ENCODE measurements at places on chromosomes 6 and 20.

DNA sequence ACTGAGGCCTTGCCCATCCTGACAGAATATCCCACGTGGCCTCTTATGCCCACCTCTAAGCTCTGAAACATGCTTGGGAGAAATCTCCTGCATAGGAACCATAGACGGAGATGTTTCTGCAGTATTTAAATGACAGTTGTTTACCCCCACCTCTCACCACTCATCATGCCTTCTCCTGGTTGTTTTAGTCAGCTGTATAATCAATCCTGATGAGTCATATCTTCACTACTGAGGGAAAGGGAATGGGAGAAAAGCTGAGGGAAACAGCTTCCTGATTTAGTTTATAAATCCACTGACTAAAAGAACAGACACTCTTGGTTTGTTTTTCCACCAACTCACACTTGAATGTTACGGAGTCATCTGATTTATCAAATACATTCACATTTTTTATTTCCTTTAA, 113.2 kb upstream of the TENT5A start:
- DNase-seq = no peak

DNA sequence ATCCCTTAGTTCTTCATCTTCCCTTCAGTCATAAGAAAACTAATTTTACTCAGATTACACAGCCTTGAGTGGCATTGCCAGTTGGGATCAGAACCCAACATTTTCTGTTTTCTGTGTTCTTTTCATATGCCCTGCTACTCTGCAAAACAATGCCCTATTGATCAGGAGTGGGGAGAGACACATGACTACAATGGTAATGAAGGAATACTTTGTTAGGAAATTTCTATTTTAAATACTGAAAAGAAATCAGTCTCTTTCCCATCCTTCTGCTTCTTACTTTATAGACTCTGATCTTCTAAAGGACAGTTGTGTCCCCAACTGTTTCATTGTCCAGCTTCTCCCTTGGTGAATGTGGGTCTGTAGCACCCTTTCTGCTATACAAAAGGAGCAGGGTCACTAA, 5.5 kb upstream of the PKIB start:
- DNase-seq = no peak

- DNase-seq = no peak
These were observed 323.0 kb downstream of the ESR1 start for GRCh38 chr6:152130441-152130840.

- no peak for DNase-seq
These were observed 416.6 kb downstream of the DHX35 start for GRCh38 chr20:39378776-39379175.

- DNase-seq = no peak
These were observed 1.0 kb downstream of the GMEB2 start for GRCh38 chr20:63625771-63626423.

Measured in T-helper 2 cell (primary cell).